ENCODE measurements at places on chromosomes 3 and 15.
A peak's percentile ranks its signal among the peaks of the same experiment; 100 is the strongest.

DNA sequence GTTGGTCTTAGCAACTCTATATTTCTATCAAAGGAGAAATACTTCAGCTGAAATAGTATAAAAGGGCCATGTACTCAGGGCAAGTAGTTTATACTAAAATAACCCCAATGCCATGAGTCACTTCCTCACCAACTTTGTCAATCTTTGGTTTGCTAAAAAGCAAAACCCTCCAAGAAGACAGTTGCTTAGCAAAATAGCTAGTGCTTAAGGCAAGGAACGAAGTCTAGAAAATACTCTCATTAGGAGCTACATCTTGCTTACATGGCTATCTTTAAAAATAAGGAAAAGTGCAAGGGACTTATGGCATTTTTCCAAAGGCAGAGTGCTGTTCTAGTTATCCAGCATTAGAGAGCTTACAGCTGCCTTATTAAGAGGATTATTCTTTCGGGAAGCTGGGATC, 28.4 kb downstream of the P3H2 start:
- peak; percentile 83 for DNase-seq

DNA sequence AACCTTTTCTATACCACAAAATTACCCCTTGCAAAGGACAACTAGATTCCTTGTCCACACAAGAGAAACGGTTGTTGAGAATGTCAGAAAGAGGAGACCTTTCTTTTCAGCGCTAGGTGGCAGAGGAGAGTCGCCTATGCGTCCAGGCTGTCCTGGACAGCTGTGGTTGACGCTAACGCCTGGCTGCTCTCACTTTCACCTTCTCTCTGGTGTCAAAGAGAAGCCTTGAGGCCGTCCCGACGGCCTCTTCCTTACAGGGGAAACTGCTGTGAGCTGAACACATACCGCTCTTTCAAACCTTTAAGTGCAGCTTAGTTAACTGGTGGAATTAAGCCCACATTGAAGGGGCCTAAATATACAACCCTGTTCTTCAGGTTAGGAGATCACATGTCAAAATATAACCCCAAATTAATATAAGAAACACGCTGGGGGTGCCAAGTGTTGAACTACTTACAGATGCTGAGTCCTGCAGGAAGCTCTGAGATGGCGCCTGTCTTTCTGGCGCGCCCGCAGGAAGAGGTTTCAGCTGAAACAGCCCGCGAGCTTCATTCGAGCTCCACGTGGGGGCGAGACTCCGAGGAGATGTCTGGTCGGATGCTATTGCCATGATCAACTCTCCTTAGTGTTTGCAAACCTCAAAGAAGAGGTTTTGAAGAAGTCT, 26.1 kb upstream of the KBTBD8 start:
- peak; percentile 73 for DNase-seq

GRCh38 chr3:126104742-126105605, 21.1 kb upstream of the SLC41A3 start:
- DNase-seq, result no peak

DNA sequence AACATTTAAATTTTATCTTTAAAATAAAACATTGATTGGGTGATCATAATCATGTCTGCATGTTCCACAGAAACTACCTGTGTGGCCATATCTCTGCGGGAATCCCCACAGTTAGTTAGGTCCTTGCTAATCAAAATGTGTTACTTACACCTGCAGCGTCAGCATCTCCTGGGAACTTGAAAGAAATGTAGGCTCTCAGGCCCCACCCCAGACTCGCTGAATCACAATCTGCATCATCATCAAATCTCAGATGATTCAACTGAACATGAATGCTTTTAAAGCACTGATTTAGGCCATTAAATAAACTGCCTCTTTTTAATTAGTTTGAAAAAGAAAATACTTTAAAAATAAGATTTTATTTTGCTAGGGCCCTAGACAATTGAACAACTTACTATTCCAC, 577.8 kb downstream of the PYDC2 start:
- no peak for DNase-seq

- DNase-seq, result no peak
Measured at GRCh38 chr3:168472783-168473182, 377.1 kb upstream of the GOLIM4 start.

DNA sequence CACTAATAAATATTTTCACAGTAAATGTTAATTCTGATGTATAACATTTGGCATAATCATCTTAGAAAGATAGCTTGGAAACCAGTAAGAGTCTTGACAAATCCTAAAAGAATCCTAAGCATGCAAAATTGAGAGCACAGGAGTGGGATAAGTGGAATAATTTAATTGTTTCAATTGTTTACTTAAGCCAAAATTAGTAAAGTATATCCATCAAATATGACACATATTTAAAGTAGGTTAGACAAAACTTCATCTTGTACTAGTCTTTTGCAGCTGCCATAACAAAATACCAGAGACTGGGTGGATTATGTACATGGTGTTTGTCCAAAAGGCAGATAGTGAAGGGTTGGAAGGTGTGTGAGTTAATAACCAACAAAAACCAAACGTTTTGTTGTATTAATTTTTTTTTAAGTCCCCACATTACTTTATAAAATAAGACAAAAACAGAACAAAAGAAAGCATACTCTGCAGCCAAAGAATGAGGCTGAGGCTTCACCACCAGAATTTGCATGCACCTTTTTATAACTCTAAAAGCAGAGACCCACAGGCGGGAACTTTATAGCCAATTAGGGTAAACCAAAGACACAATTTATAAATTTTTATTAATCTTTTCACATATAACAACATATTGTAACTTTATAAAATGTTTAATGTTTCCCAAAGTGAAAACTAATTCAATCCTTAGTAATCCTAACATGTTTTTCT, 41.9 kb upstream of the CD200R1L start:
- peak; percentile 60 for DNase-seq

- no peak for DNase-seq
Measured at GRCh38 chr3:62319570-62320243, 53.6 kb downstream of the FEZF2 start.

DNA sequence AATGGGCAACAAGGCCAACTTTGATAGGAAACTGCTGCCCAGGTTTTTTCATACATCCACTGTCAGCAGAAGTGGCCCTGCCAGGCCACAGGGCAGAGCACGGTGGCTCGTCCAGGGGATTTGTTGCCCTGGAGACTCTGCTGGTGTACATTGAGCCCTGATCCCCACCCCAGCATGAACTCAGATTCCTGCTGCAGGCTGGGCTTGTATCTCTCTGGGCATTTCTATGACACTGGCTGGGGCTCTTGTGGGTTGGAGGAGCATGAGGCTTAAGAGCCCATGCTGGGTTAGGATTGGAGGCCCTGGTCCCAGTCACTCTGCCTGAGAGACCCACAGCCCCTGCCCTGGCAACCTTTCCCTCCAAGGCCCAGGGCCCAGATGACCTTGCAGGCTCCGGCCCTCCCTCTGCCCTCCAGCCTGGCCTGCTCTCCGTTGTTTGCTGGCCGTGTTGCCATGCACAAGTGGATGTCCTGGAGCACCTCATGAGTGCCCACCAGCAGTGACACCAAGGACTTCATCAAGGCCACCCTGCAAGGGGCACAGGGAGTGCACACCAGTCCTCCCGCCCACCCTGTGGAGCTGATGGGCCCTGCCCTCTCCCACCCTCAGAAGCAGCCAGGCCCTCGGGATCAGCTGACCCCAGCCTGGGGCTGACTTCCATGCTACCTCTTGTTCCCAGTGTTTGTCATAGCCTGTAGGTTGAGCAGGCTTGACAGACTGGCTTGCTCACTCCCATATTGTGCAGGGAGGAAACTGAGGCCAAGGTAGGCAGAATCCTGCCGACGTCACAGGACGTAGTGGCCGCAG, 58.2 kb downstream of the ZNF445 start:
- DNase-seq, result no peak

DNA sequence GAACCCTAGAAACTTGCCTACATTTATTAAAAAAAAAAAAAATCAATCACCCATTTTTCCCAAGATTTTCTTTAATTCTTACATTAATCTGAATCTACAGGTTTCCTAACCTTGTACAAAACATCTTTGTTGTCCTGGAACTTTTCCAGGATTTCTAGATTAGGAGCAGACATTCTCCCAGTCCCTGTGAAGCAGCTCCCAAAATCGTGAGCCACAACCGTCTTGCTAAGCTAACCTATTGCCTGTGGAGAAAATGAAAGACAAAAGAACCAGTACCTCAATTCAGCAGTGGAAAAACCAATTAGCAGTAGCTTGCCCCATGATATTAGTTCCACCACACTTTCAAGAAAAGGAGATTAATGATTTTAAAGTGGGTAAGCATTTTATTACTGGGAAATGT, 522.1 kb downstream of the UNC13C start:
- no peak for DNase-seq

- peak; percentile 48 for DNase-seq
Measured at GRCh38 chr15:77634266-77634962, 1.7 kb upstream of the LINGO1 start.

GRCh38 chr3:119543147-119543546, 16.3 kb downstream of the CD80 start:
- DNase-seq, result no peak

GRCh38 chr3:52704611-52705437, 767 bp downstream of the GLT8D1 start:
- DNase-seq, result peak; percentile 40

- DNase-seq, result no peak
Measured at GRCh38 chr3:86913160-86913559, 77.8 kb downstream of the VGLL3 start.

GRCh38 chr15:73368301-73369136, at the start of gene HCN4:
TSS of gene HCN4 (minus strand) at chr15:73368958. CDS start at chr15:73368270, 688 bp downstream.
- no peak for DNase-seq

GRCh38 chr3:53104762-53105161, 25.5 kb downstream of the RFT1 start:
- no peak for DNase-seq

DNA sequence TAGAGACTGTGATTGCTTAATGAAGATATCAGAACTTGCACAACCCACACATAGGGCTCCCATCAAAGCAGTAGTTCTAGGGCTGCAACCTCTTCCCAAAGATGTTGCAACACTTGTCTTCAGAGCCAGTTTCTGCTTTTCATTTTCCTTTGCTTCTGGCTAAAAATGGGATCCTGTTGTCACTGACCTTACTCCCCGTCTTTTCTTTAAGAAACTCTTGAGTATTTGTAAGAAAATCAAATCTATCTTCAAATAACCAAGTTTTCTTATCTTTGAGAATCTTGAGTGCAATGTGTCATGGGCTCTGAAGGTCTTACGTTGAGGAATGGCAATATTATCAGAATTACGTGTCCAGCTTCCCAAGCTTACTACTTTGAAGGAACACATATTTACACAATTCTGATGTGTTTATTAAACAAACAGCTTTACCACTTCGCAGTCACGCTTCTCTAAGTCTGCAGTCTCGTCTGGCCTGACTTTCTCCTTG, 24.1 kb downstream of the CACNA1D start:
- no peak for DNase-seq

DNA sequence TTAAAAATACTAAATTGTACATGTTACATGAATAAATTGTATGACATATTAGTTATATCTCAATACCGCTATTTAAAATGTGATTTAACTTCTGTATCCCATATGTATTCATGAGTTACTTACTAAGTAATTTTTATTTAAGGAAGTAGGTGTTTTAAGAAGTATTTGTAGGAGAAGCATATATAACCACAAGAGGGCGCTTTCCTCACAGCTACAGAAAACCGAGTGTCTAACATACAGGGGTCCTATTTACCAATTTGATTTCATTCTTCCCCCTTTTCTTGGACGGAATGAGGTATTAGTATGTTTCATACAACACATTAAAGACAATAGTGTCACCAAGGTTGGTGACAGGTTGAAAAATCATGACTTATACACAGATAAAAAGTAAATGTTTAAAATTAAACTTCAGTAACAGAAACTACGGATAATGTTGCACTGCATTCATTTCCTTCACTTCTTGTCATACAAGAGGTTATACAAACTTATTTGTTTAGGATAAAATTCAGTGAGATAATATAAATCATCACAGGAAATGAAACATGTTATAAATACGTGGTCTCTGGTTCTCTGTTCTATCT, 253.6 kb downstream of the MAGI1 start:
- peak; percentile 60 for DNase-seq

- peak; percentile 15 for DNase-seq
Measured at GRCh38 chr3:12138044-12138443, 20.7 kb downstream of the TIMP4 start.

DNA sequence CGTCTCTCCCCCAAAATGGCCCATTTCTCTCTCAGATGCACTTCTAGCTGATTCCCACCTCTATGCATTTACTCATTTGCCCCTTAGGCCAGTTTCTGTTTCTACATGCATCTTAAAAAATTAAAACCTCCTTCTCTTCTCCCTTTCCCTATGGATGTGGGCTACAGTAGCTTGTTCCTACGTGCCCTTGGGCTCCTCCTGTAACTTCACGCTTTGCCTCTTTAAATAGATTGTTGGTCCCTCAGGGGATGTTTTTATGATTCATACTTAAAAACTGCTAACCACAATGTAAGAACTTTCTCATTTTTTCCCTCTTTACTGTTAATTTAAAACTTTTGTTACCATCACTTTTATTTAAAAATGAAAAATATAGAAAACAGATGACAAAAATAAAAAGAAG, 185.6 kb upstream of the MRPL3 start:
- DNase-seq, result peak; percentile 85

GRCh38 chr3:54863786-54864185, 64.1 kb downstream of the LRTM1 start:
- DNase-seq, result no peak

DNA sequence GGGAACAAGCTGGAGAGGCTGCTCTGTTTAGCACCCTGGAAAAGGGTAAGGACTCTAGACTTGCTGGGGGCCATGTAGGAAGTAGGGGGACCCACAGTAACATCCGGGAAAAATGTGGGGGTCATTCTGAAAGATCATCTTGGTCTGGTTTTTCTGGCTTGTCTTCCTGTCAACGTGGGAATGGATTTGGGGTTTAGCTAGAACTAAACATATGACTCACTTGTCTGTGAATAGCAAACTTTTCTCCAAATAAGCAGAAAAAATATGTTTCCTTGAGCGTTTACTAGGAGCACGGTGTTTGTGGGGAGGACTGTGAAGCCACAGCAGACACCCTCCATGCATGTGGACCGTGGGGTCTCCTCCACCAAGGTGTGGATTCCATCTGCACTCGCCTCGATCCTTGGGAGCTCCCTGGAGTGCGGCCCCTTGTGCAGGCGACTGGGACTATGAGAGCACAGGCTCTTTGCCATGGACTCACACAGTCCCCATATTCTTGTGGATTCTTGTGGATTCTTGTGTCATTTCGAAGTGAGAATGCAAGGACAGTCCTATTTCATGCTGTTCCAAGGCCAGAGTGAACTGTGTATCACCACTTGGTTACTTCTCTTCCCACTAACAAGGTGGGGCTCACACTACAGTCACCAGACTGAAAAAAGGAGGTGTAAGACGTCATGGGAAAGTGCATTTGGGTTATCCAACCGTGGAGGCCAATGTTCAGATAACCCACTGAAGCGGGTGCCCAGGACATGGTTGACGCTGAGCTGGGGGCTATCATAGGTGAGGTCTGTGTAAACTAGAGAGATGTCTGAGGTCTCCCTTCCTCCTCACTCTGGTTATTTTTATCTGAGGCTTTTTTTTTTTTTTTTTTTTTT, 25.5 kb downstream of the PGPEP1L start:
- DNase-seq, result no peak

GRCh38 chr3:175486255-175486654, 627.1 kb downstream of the NAALADL2 start:
- no peak for DNase-seq

GRCh38 chr15:28097656-28098359, 1.3 kb downstream of the OCA2 start:
- DNase-seq, result no peak
